ENCODE measurements at places on chromosomes 13 and 19.
A peak's percentile ranks its signal among the peaks of the same experiment; 100 is the strongest.

GRCh38 chr19:51257471-51257870 is 6.6 kb downstream of the SIGLECL1 start:
- no peak for DNase-seq

GRCh38 chr19:32580353-32580900 is 563 bp upstream of the PDCD5 start:
- DNase-seq: no peak

DNA sequence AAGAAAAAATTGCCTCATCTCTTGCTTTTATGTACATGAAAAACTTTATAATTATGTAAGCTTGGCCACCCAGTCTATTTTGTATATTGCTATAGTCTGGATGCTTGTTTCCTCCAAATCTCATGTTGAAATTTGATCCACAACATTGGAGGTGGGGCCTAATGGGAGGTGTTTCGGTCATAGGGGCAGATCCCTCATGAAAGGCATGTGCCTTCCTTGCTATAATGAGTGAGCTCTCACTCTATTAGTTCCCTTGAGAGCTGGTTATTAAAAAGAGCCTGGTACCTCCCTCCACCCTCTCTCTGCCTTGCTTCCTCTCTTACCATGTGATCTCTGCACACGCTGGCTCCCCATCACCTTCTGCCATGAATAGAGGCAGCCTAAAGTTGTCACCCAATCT is 1005.1 kb downstream of the PCDH9 start:
- no peak for DNase-seq

GRCh38 chr19:344625-345319 is at the start of gene MIER2:
Gene MIER2 (minus strand): TSS chr19:344796. CDS start chr19:344782, 14 bp downstream.
- peak; percentile 82 for DNase-seq

GRCh38 chr19:49217382-49217781 is 59.8 kb downstream of the TRPM4 start:
- DNase-seq: no peak

Measured in inflammatory macrophage (primary cell).